Hematopoietic multipotent progenitor cell treated with erythropoietin and hydrocortisone succinate and interleukin-3 and kit ligand, for 8 days (in vitro differentiated cells): ENCODE measurements at places on chromosomes 4 and X.

GRCh38 chrX:53711436-53711835, 24.9 kb upstream of the HUWE1 start:
- DNase-seq: no peak

DNA sequence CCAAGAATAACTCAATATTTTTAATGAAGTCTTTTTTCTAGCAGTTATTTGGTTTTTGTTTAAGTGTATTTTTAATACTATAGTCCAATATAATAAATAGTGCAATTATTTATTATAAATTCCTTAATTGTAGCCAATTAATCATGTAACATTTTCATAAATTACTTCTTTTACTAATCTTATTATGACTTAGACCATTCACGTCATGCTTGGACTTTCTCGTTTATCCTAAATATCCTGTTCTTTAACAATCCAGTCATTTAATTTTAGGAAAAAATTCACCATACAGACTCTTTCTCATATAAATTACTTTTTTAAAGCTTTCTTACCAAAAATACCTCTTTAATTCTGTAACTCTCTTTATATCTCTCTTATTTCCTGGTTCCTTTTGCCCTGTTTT, 350.1 kb downstream of the AR start:
- no peak for DNase-seq

- DNase-seq: no peak
These were observed 12.4 kb upstream of the RGS12 start for GRCh38 chr4:3280466-3280865.

DNA sequence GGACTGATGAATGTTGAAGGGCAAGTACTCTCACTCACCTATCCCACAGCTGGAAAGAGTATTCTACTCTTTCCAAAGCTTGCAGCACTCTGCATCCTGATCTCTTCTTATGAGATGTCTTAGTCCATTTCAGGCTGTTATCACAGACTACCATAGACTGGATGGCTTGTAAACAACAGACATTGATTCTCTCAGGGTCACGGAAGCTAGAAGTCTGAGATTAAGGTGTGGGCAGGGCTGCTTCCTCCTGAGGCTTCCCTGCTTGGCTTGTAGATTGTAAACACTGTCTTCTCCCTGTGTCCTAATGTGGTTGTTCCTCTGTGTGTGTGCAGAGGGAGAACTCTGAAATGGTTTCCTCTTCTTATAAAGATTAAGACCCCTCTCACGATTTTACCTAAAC, 131.2 kb downstream of the MXRA5 start:
- no peak for DNase-seq

GRCh38 chrX:49291615-49292337, 11.7 kb upstream of the GAGE10 start:
- DNase-seq: peak; percentile 66

DNA sequence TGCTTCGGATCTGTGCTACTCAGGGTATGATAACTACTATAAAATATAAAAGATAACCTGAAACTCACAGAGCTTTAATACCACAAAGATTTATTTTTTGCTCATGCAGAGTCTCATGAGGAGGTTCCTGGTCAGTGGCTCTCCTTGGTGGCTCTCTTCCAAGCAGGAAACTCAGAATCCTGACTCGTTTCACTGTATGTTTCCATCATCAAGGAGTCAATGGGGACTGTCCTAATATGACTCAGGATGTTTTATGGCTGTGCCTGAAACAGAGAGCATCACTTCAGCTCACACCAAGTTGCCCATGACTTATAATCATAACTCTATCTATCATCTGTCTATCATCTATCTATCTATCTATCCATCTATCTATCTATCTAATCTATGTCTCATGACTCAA, 620.8 kb upstream of the NR3C2 start:
- no peak for DNase-seq

GRCh38 chr4:47661741-47662140, 176.1 kb downstream of the CORIN start:
- no peak for DNase-seq

GRCh38 chrX:150958177-150958576, 25.0 kb upstream of the HMGB3 start:
- no peak for DNase-seq

GRCh38 chrX:24341795-24342194, 18.6 kb upstream of the SUPT20HL1 start:
- DNase-seq: no peak

- no peak for DNase-seq
These were observed 44.6 kb downstream of the PALLD start for GRCh38 chr4:168541266-168541953.

- DNase-seq: peak; percentile 79
These were observed 811 bp downstream of the ANKRD50 start for GRCh38 chr4:124711471-124712371.

DNA sequence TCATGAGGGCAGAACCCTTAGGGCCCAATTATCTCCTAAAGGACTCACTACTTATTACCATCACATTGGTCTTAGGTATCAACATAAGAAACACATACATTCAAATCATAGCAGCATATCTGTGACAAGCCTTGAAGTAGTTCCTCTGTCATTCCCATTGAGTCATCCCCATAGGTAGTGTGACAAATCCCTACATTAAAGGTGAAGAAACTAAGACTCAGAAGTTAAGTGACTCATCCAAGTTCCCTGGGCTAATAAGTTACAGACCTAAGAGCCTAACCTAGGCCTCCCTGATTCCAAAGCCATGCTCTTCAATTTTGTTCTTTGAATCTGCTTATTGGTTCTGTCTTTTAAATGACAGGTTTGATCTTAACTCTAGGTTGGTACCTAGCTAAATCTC, 58.2 kb downstream of the CD38 start:
- DNase-seq: no peak

GRCh38 chr4:74975848-74976824, 43.2 kb downstream of the PARM1 start:
- DNase-seq: no peak

GRCh38 chrX:115642895-115643530, 82.0 kb downstream of the PLS3 start:
- DNase-seq: peak; percentile 28

DNA sequence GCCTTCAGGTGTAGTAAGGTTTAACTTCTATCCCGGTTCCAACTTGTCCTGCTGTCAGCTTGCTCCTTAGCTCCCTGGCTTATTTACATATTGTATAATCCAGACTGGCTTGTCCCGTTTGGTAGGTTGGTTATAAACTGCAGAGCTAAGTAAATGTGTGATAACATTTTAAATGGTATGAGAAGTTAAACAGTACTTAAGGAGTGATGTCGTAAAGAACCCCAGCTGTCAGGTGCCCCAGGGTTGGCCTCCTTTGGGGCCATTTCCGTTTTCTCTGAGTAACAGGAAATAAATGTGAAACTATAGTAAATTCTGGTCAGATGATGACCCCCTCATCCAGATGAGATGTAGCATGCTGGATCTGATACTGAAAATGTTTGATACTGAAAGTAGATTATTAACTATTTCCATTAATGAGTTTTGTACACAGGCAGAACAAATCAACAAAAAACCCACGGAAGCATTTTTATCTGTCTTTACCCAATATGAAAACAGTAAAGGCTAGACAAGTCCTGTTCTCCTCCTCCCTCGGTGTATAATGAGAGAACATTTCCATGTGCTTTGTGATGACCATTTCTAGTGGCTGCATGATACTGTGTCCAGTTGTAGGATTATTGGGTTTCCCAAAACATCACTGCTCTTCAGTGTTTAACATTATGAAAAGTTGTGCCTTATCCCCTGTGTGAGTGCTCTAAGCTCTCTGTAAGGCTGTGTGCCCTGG, 22.4 kb downstream of the GAB1 start:
- no peak for DNase-seq

DNA sequence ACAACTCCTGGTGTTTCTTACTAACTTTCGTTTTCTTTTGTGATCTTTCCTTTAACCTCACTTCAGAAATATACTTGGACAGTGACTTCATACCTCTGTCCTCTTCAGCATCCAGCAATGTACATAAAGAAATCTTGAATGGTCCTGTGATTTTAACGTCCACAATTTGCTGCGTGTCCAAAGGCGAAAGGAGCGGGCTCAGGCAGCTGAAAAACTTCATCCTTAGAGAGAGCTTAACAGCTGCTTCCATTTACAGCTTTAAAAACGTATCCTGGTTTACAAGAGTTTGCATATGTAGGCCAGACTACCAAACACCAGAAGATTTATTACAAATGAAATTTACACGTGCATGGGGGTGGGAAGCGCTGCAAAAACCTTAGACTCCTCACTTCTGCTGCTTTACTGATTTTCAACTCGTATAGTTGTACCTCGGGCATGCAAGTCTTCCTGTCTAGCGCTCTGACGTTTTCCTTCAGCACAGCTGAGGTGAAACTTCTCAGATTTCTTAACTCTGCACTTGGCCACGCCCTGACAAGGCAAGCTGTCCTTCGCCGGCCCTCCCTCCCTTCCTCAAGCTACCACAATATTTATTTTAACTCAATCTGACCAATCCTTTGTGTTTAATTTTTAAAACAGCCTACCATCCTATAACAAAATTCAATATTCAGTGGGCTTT, 406.4 kb downstream of the FAM47A start:
- no peak for DNase-seq

DNA sequence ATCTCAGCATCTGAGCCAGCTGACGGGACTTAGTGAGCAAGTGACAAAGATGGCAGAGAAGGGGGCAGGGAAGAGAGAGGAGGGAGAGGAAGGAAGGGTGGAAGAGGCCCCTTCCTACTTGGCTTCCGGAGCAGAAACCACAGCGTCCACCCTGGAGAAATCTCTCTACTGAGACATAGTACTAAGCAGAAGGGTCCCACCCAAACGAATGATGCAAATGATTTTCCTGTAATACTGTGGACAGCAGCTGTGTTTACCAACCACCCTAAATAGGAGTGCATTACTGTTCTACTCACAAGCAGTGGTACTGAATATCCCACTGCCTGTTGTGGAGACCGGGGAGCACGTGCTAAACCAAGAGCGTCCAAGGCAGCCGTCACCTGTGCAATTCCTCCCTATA, 29.4 kb downstream of the DTHD1 start:
- DNase-seq: peak; percentile 3

DNA sequence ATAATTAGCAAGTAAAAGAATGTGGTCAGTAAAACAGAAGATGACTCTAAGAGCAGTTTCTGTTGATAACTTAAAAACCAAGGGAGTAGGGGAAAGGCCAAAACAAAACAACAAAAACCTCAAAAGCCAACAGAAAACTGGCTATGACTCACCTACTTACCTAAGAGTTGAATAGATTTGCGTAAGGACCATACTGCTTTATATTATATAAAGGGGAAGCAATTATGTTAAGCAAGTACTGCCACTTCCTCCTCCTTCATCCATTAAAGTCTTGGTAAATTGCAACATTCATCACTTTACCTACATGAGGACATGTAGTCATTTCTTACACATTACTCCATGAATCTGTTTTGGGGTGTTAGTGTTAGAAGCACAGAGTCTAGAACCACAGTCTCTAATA, 85.9 kb upstream of the FAM47A start:
- DNase-seq: no peak

DNA sequence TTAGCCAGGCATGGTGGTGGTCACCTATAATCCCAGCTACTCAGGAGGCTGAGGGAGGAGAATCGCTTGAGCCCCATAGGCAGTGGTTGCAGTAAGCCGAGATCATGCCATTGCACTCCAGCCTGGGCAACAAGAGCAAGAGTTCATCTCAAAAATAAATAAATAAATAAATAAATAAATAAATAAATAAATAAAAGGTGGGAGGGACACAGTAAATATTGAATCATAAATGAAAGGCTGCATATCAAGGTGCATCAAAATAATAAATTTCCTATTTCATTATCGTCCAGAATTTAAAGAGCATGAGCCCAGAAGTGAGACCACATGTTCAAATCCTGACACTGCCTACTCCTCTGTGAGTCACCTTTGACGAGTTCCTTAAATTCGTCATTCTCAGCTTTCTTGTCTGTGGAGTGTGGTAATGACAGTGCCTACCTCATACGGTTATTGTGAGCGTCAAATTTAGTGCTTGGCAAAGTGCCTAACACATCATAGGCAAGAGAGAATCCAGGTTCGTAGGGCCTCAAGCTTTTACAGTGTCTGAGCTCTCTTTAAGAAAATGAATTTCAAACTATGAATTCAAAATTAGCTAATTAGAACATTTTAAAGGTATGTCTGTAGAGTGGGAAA, 49.9 kb downstream of the IL15 start:
- DNase-seq: no peak

- DNase-seq: peak; percentile 22
These were observed 37.2 kb downstream of the GUCY1B1 start for GRCh38 chr4:155795991-155796390.

GRCh38 chrX:17409566-17410290, 34.7 kb downstream of the NHS start:
- no peak for DNase-seq

GRCh38 chrX:97847885-97848679, 964.4 kb downstream of the RPA4 start:
- no peak for DNase-seq

GRCh38 chr4:187724456-187724855, 271.1 kb upstream of the ZFP42 start:
- DNase-seq: no peak

GRCh38 chr4:55004831-55005230, 120.6 kb downstream of the KDR start:
- no peak for DNase-seq
